A549 treated with RU486 at 1 μM for 4 hours (cell line): ENCODE measurements at places on chromosomes 11 and 22. TPM values are rescaled to one million over a fixed set of nuclear protein-coding genes. Genes with fewer than 3 reads are reported as not detected.

Gene MMP12
- 0.08 TPM in 1 of 5 replicates, not detected in the others for total RNA-seq

Gene PDGFD
- 4.9 to 9.1 TPM (median 8.6 TPM) in 5 replicates for total RNA-seq

Gene DDX17
- total RNA-seq: 70.5 to 93.1 TPM (median 89.9 TPM) in 5 replicates

Gene VWCE
- 0.50 to 0.81 TPM (median 0.74 TPM) in 5 replicates for total RNA-seq

Gene SLC2A11
- 8.1 to 10.9 TPM (median 9.4 TPM) in 5 replicates for total RNA-seq

Gene C11orf16
- not detected in 5 replicates for total RNA-seq

Gene MPPED2
- total RNA-seq: not detected in 5 replicates

Gene SUSD2
- 49.5 to 67.2 TPM (median 59.6 TPM) in 5 replicates for total RNA-seq

Gene NRIP3
- total RNA-seq: 0.83 to 1.4 TPM (median 0.98 TPM) in 5 replicates

Gene DKK3
- total RNA-seq: 10.1 to 15.6 TPM (median 12.2 TPM) in 5 replicates

Gene OR2D2
- total RNA-seq: not detected in 5 replicates

Gene MYRF
- 14.8 to 23.0 TPM (median 19.8 TPM) in 5 replicates for total RNA-seq

Gene CEND1
- 1.4 to 2.0 TPM (median 1.6 TPM) in 5 replicates for total RNA-seq

Gene TREH
- not detected in 5 replicates for total RNA-seq

Gene OR2AG2
- total RNA-seq: not detected in 5 replicates

Gene TMEM184B
- total RNA-seq: 33.1 to 49.3 TPM (median 43.6 TPM) in 5 replicates

Gene C11orf52
- total RNA-seq: not detected in 5 replicates

Gene ESAM
- total RNA-seq: 8.7 to 13.3 TPM (median 12.2 TPM) in 5 replicates

Gene APOBEC3F
- total RNA-seq: 1.9 to 2.8 TPM (median 2.1 TPM) in 5 replicates

Gene OR6A2
- total RNA-seq: not detected in 5 replicates

Gene DEPDC7
- total RNA-seq: 4.0 to 8.6 TPM (median 7.2 TPM) in 5 replicates

Gene CRYBB3
- not detected in 5 replicates for total RNA-seq

Gene OR52I2
- not detected in 5 replicates for total RNA-seq

Gene TENM4
- 0.01 to 0.19 TPM (median 0.14 TPM) in 3 of 5 replicates, not detected in the others for total RNA-seq

Gene CRACR2B
- 3.0 to 6.5 TPM (median 4.8 TPM) in 5 replicates for total RNA-seq

Gene MRGPRF
- total RNA-seq: 0.08 to 0.18 TPM (median 0.14 TPM) in 4 of 5 replicates, not detected in the other

Gene FGF19
- 0.09 to 0.12 TPM in 2 of 5 replicates, not detected in the others for total RNA-seq

Gene DRICH1
- not detected in 5 replicates for total RNA-seq

Gene GAS2
- total RNA-seq: 0.41 to 1.2 TPM (median 0.72 TPM) in 5 replicates
